ENCODE measurements at places on chromosomes 6 and 20.

- no peak for DNase-seq
Observed at GRCh38 chr6:102907181-102907580, 1513.7 kb downstream of the GRIK2 start.

GRCh38 chr6:11076540-11076939 lies 17.1 kb upstream of the SMIM13 start:
- DNase-seq = no peak

GRCh38 chr6:37699138-37699766 lies 1.6 kb upstream of the MDGA1 start:
- no peak for DNase-seq

- no peak for DNase-seq
Observed at GRCh38 chr6:117666881-117667280, 8.4 kb upstream of the NUS1 start.

DNA sequence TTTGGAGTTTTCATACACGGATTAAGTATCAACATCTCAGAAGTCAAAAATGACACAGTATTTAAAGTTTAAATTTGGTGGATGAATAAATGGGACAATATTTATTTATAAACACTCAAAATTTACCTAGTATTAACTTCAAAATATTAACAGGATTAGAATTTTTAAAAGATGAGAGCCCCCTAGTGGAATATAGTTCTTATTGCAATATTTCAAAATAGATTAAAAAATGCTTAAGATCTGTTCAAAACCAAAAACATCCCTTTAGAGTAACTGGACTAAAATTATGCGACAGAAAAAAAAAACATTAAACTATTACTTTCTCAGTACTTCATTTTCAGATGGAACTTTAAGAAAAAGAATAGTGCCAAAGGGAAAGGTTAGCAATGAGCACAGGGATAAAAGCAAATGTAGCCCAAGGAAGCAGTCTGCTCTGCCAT lies 56.6 kb downstream of the SNX14 start:
- no peak for DNase-seq

DNA sequence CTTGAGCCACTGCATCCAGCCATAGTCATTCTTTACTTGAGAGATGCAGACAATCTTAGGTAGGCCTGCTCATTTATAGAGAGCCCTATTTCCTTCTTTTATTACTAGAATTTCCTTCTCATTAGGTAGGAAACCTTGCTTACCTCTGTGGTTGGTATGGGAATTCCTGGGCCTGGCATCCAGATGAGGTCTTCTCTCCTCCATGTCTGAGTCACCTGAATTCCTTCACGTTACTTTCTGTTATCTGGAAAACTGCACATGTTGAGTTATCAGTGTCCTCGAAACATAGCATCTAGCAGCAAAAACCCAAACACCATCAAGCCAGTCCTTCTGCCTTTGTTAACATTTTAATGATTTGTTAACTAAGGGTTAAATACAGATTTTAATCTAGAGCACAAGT lies 2.2 kb downstream of the ZNFX1 start:
- no peak for DNase-seq

- DNase-seq = no peak
Observed at GRCh38 chr6:87484491-87484890, 11.7 kb downstream of the SLC35A1 start.

DNA sequence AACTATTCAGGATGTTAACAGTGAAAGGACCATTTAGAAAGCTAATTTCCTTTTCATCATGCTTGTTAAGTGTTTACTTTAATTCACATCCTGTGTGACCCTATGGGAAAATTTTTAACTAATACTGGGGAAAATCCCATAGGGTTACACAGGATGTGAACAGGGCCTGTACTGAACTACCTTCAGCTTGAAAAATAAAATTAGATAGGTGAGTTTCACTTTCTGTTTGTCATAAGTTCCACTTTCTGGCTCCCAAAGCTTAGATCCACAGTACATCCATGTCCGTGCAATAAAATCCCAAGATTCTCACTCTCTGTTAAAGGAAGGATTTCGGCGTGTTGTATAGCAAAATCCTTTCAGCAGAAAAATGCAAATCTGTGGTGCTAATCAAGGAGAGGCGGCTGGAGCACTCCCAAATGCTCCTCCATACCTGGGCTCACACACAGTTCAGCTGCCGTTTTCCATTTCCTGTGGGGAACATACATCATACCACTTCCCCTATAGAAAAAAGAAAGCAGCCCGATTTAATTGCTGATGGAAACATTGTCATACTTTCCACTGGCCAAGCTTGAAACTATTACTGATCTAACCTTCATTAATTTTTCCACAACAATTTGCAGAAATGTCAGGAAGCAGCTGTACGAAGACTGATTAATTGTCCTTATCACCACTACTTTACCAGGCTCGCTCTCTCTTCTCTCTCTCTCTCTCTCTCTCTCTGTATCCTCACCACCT lies 125.2 kb downstream of the HIVEP2 start:
- no peak for DNase-seq

GRCh38 chr6:139452148-139452876 lies 77.9 kb upstream of the CITED2 start:
- no peak for DNase-seq

GRCh38 chr20:57769756-57770155 lies 59.9 kb upstream of the PMEPA1 start:
- DNase-seq = no peak

DNA sequence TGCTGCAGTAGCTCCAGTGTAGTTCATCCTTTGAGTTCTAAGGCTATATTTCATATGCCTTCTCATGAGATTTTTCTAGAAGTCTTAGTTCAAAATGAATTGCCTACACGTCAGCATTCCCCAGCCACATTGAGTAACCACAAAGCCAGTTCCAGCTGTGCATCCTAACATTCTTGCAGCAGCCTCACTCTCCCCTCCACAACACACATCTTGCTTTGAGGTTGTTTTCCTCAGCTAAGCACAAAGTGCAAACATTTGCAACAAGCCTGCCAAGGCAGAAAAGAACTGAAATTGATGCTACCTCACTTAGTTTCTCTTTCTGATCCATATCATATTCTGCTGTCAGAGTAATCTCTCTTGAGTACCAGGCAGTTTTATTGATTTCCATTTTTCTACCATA lies 160.7 kb upstream of the KCNQ5 start:
- no peak for DNase-seq

GRCh38 chr6:137020776-137021175 lies 24.0 kb downstream of the IL20RA start:
- no peak for DNase-seq

DNA sequence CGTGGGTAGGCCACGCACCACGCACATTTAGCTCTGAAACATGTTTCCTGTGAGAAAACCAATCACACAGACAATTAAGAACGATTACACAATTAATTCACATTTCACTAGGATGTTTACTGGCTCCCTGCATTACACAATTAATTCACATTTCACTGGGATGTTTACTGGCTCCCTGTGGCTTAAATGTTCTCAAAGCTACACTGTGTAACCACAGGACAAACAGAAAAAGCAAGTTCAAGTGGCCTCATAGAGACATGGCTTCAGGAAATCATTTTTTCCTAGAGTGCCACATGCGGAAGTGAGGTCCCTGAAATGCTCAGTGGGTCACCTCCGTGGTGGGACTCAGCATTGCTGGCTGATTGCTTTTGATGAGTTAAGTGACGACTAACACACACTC lies 61.7 kb upstream of the XRN2 start:
- no peak for DNase-seq

- DNase-seq = no peak
Observed at GRCh38 chr6:5529015-5529414, 267.7 kb downstream of the FARS2 start.

DNA sequence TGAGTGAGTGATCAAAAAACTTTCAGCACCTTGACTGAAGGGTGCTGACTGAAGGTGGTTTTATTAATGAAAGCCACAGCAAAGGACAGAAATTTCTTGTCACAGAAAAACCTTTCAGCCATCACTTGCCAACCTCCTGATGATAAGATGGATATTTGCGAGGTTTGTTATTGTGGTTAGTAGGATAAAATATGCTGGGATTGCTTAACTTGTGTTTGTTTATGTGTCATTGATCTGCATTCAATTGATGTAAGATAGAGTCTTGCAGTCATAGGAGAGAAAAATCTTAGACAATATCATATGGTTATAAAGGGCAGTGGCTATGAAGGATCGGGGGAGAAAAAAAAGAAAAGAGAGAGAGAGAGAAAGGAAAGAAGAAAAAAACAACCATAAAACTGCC lies 1.2 kb downstream of the TSBP1 start:
- no peak for DNase-seq

Data from GM12892 (cell line).